Activated gamma-delta T cell treated with Interleukin-2 at 50 U/mL for 16 hours (primary cell): ENCODE measurements at places on chromosomes 13 and 19.

GRCh38 chr13:105353654-105354053, 1181.8 kb downstream of the EFNB2 start:
- no peak for DNase-seq

DNA sequence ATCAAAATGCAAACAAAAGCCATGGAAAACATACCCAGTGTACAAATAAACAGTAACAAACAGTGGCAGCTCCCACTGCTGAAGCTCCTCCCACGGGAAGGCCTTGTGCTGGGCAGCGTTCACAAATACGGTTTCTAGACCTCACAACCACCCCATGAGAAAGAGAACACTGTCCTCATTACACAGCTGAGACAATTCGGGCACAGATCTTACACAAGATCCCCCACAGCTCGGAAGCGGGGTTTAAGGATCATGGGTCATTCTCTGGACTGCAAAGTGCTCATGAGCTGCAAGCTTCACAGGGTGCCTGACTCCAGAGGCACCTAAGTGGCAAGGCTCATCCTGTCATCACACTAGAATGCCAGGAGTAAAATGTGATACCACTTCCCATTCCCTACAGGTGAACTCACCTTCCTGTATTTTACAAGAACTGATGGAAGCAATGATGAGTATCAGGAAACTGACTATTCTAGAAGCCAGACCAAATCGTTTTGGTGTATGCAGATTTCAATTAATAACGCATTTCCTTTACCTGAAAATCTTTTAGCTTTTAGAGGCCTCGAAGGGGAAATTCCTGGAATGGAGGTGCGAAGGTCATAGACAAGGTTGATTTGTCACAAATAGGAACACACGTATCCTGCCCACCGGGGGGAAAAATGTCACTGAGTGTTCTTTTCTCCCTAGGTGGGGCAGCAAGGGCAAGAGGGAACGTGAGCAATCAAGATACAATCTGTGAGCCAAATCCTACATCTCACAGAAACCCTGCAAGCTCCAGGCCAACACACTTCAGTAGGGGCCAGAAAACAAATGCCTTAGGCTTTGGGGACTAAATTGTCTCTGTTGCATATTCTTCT, 41.2 kb downstream of the STK24 start:
- no peak for DNase-seq

DNA sequence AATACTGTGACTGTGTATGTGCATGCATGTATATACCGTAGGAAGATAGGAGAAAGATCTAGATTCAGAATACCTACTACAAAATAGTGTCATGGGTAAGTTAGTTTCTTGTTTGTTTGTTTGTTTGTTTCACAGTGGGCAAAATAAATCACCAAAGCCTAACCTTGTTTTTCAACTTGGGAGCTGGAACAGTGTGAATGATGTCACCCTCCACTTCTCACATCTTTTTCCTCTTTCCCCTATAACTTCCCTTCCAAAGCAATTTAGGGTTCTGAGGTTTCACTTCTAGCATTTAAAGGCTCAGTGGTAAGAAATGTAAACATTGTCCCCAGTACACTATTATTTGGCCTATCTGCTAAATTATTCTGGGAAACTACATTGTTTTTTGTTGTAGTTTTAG, 5.4 kb downstream of the KCTD4 start:
- DNase-seq = no peak

DNA sequence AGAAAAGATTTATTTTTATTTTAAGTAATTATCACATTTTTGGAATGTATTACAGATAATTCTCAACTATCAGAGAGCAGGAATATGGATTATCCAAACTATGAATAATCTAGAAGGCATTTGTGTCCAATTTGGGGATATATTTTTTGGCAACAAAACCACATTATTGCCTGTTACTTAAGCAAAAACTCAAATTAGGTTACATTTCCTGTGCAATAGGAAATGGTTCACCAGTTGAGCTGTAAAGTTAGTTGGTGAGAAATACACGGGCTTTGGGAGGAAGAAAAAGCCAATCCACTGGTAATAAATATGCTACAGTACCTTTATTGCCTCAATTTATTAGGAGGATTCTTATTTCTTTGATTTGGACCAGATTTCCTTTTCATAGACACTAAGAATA, 1075.2 kb downstream of the PCDH9 start:
- no peak for DNase-seq

DNA sequence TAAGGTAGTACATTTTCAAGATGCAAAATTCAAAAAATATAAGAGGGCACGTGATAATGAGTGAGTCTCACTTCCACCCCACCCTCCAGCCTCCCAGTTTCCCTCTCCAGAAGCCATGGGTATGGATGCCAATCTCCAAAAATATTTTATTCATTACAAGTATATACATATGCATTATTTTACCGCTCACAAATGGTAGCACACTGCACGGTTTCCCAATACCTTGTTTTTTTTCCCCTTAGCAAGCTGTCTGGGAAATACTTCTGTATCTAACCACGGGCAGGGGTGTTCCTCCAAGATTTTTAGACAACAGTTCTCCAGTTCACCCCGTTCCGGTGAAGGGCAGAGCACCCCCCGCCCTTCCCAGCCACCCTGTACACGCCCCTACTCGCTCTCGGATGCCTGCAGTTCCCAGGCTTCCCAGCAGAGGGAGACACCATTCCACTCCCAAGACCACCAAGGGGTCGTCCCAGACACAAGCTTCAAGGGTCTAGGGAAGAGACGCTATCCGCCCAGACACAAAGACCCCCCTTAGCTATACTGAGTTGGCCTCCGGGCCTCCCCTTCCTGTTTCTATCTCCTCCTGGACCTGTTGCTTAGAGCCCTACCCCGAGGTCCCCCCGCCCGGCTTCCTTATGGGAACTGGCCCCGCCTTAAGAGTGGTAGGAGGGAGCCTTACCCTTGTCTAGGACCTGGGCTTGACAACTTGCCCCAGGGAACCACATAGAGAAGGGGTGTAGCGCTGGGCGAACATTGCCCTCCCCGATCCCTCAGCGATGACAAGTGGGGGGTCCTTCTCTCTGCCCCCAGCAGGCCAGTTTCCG, 1.1 kb upstream of the FXYD3 start:
- peak; percentile 69 for DNase-seq

GRCh38 chr19:49104229-49104864, 9.8 kb upstream of the LIN7B start:
- no peak for DNase-seq

- no peak for DNase-seq
Measured at GRCh38 chr13:72259528-72259927, 392.5 kb upstream of the DACH1 start.

GRCh38 chr13:97235549-97236231, 13.6 kb downstream of the MBNL2 start:
- no peak for DNase-seq

DNA sequence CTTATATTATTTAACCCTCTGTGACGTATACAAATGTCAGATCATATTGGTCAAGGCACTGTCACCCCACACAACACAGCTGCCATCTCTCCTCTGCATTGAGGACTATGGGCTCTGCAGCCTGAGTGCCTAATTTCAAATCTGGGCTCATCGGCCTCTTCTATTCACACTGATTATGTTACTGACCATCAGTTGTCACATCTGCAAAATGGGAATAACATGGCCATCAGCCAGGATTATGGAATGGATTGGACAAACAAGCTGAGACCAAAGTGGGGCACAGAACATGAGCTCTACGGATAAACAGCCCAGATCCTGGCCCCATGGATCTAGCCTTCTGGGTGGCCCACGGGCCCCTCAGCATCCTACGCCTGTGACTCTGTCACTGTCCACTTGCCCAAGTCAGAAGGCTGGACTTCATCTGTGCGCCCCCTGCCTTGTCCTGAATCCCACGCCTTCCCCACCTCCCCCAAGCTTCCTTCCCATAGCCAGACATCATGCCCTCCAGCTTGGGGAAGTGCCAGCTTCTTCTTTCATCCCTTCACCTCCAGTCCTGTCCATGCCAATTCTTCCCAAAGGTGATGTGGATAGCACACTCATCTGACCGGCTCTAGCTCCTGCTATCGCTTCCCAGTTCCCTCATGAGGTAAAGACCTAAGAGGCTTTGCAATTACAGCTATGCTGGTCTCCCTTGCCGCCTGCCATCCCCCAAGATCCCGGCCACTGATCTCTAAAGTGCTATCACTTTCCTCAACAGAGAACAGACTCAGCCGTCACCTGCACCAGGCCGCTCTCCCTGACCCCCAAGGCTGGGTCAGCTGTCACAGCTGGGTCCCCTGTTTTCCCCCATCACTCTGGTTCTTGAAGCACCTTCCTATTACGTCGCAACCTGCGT, 872 bp downstream of the FARSA start:
- no peak for DNase-seq

DNA sequence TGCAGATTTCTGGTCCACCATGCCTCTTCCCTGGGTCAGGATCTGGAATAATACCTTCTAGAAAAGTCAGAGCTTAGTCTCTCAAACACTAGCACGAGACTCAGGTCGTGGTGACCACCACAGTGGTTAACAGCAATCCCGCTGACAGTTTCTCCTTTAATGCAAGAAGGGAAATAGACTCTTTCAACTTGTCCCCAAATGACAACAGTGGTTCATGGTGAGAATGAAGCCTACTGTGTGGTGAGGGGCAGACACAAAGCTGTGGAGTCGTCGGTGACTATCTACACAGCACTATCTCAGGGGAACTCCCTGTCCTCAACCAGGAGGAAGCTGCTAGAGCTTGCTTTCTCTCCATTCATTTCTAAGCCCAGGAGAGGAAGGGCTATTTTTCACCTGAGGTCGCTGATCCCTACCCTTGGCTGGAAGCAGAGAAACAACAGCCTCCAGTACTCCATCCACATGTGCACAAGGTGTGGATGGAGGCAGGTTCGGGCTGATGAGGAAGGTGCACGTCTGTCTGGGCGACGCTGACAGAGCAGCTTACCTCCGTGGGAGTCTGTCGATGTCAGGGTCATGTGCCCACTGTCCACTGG, 72.4 kb downstream of the STK24 start:
- DNase-seq = no peak

DNA sequence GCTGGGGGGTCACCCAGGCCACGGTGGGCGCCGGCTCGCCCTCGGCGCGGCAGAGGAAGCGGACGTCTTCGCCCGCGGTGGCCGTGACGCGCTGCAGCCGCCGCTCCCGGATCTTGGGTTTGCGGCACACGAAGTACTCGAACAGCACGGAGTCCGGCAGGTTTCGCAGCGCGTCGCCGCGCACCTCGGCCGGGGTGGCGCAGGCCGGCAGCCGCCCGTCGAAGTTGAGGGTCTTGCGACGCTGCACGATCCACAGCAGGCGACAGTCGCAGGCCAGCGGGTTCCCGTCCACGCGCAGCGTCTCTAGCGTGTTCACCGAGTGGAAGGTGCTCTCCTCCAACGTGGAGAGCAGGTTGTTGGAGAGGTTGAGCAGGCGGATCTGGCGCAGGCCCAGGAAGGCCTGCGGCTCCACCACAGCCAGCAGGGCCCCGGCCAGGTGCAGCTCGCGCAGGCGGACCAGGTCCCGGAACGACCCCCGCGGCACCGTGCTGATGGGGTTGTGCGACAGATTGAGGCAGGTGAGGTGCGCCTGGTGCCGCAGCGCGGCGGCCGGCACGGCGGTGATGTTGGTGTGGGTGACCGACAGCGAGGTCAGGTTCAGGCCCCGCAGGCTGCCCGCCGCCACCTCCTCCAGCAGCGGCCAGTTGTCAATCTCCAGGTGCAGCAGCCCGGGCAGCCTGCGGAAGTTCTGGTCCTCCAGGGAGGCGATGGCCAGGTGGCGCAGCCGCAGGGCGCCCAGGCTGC, 8.6 kb upstream of the PEAK3 start:
- peak; percentile 29 for DNase-seq

DNA sequence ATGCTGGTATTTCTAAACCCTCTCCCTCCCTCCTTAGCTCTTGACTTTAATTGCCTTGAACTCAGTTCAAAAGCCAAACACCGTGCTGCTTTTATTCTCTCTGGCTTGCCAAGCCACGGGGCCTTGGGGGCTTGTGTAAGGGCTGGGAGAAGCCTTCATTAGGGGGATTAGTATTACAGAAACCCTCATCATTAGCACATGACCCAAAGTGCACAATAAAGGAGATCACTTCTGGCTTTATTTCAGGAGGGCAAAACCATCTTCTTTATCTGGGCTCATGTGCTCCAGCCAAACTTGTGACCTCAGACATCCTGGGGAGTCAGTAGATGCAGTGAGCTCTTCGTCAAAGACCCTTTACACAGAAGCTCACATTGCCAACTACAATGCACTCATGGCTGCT, at the start of gene DCT:
TSS of gene DCT (minus strand) at position 67 of the 400 bp plus-strand sequence. CDS start 427 bp downstream, outside the sequence.
- DNase-seq = no peak

DNA sequence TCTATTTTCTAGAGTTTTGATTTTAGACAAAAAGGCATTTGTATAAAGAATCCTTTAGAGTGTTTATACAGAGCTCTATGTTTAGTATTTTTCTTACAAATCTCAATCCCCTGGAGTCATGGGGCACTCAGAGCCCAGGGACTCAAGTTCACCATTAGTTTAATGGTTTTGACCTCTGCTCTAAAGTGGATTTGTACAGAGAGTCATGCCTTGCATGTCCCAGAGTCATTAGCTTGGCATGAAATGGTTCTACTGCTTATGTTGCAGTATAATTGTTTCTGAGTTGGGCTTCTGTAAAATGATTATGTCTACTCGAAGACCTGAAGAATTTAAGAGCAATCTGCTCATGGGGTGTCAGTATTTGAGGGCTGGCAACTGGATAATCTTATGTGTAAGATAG, 406.2 kb downstream of the DLEU7 start:
- DNase-seq = no peak

DNA sequence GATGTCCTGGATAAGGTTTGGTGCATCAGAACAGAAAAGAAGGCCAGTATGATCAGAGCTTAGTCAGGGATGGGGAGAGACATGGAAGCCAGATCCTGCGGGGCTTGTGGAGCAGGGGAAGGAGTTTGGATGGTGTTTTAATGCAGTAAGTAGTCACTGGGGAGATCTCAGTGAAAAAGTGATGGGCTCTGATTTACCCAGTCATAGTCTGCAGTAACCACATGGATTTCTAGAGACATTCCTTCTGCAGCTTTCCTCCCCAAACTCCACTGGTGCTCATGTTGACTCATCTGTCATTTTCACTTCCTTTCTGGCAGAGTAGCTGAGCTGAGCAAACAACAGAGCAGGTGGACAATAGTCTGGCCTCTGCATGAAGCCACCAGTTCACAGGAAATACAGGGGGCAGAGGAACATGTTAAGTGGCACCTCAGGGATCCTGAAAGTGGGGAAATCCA, 144.1 kb downstream of the DPF1 start:
- no peak for DNase-seq

- DNase-seq = no peak
Measured at GRCh38 chr19:19179548-19180441, 9.7 kb upstream of the MEF2B start.

GRCh38 chr19:18340990-18341868, 831 bp downstream of the PGPEP1 start:
- peak; percentile 70 for DNase-seq

- DNase-seq = no peak
Measured at GRCh38 chr13:42875475-42876269, 94.3 kb downstream of the FAM216B start.

DNA sequence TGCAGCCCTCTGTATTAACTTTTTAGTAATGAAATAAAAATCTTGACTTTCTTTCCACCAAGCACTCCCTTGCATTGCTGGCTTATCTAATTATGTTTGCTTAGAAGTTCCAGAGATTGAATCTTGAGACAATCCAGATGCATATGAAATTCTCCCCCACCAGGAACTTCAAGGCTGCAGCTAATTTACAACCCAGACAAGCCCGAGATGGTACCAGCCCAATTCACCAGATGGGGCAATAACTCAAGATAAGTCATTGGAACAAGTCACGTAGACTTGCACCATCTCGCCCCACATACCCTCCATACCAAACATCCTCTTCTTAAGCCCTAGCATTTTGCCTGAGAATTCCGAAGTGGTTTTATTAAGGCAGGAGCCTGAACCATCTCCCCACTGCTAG, 29.0 kb downstream of the UTP14C start:
- no peak for DNase-seq

- no peak for DNase-seq
Measured at GRCh38 chr19:53004242-53004641, 9.5 kb upstream of the ERVV-1 start.

GRCh38 chr13:36966404-36966803, 32.7 kb downstream of the ALG5 start:
- no peak for DNase-seq
